Stimulated activated CD4-positive, alpha-beta T cell treated with anti-CD3 and anti-CD28 coated beads, Interleukin-15, amount 100 ng/mL, for 48 hours (primary cell): ENCODE measurements at places on chromosomes 13 and 19.

GRCh38 chr19:34475975-34476594, 5.5 kb upstream of the WTIP start:
- no peak for DNase-seq

DNA sequence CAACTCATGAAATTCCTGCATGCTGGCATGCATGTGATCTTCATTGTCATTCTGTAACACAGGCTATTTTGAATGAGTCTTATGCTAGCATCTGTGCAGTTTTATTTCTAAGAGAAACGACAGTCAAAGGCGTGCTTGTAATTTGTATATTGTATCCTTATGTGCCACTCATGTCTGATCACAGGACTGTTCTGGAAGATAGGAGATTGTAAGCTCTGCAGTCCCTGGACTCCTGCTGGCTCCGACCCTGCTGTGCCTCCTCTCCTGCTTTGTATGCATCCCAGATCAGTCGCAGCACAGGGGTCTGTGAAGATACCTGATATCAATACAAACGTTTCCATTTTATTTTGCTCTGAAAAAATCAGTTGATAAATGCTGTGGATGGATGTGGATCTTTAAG, 653.1 kb downstream of the LIG4 start:
- no peak for DNase-seq

GRCh38 chr13:26299168-26299750, 45.3 kb downstream of the CDK8 start:
- no peak for DNase-seq

DNA sequence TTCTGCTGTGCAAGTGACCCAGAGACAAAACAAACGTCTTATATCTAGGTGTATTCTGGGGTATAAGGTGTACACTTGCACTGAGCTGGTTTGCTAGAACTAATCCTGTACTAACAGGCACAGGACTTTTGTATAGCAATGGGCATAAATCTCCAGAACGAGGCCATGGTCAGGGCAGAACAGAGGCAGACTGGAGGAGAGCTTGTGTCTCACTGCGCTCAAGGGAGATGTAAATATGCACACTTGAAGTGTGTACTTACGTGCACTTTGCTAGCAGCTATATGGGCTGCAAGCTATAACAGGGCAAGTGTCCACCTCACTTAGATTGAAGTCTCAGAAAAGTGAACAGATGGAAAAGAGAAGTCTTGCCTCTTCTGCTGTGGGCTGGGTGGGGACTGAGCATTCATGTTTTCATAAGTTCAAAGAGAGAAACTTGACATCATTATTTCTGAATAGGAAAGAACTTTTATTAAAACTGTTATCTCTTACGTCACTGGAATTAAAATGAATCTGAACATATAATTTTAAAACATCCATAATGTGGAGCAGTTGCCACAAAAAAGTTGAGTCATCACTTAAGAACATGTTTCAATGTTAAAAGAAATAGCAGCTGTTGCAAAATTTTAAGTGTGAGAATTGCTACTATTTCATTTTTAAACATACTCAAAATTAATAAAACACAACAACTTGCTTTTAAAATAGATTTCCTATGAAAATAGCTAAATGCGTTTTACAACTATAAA, 888.3 kb downstream of the PCDH9 start:
- DNase-seq: no peak

DNA sequence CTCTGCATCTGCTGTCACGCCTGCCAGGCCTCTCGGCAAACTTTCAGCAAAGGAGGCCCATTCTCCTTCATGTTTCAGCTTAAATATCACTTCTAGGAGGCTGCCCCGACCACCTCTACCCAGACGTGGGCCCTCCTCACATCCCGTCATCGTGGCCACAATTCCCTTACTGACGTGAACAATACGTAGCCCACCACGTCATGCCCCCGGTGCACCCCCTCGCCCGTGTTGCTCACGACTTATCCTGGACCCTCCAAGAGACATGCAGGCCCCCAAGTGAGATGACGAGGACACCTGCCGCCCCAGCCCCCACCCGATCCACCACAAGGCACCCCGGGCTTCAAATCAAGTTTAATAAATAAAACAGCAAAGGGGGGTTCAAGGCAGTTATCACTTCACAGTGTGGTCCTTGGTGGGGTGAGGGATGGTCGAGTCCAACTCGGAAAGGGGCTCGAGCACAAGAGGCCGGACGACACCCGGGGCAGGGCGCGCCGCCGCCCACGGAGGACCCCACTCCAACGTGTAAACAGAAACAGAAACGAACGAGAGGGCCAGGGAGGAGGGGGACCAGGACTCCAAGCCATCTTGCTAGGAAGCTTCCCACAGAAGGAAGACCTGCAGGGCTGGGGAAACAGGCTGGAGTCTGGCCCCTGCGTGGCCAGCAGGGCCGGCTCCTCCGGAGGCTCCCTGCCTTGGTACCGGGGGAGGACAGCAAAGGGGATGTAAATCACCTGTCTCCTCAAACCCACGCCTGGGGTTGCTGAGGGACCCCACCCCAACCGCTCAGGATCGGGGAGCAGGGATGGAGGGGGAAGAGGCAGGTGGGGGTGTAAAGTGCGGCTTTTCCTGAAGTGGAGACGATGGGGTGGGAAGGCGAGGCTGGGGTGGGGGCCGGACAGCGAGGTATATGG, 14.3 kb upstream of the PLPP2 start:
- DNase-seq: no peak

DNA sequence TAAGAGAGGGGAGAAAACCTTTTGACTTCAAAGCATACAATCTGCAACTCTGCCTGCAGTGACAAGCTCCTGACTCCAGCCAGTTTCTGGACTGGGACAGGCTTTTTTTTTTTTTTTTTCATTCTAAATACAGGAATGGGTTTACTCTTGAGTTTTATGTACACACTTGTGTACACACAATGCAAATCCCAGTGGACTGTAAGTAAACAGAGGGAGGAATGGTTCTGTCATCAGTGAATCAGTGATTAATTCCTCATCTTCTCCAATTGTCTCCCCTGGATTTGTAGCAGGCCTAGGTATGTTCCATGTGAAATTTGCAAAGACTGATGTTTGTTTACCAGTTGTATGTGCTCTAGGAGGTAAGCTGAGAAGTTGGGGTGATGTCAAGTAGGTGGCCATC, 184.8 kb downstream of the SHISA2 start:
- no peak for DNase-seq
